ENCODE measurements at places on chromosomes 7 and 10.
A peak's percentile ranks its signal among the peaks of the same experiment; 100 is the strongest.

DNA sequence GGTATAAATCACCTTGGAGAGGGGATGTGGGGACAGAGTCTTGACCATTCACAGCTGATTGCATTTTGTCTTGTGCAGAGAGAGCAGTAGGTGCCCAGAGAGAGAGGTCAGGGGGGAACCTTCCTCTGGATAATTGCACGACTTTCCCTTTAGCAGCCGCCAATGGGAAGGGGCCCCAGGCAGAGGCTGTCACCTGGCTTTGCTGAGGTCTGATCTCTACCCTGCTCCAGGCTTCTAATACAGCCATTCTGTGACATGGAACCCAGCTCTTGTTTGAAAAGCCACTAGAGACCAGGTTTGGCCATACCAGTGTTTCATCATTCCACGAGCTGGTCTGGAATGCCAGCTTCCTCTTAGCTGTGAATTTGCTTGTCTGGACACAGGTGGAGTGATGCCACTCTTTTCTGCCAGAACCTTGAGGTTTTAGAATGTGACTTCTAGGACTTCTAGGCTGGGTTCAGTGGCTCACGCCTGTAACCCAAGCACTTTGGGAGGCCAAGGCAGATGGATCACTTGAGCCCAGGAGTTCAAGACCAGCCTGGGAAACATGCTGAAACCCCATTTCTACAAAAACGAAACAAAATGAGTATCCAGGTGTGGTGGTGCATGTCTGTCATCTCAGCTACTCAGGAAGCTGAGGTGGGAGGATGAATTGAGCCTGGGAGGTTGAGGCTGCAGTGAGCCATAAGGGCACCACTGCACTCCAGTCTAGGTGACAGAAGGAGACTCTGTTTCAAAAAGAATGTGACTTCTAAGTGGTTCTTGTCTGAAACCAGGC, 159.9 kb downstream of the CAMK1D start:
- DNase-seq, result no peak

GRCh38 chr10:74821501-74821900, 4.9 kb upstream of the KAT6B start:
- no peak for DNase-seq

- DNase-seq, result no peak
Measured at GRCh38 chr7:151924508-151924907, 31.7 kb upstream of the GALNTL5 start.

- DNase-seq, result no peak
Measured at GRCh38 chr10:14129770-14130169, 201.0 kb downstream of the FRMD4A start.

GRCh38 chr7:33597181-33597580, 308.2 kb upstream of the BMPER start:
- no peak for DNase-seq

DNA sequence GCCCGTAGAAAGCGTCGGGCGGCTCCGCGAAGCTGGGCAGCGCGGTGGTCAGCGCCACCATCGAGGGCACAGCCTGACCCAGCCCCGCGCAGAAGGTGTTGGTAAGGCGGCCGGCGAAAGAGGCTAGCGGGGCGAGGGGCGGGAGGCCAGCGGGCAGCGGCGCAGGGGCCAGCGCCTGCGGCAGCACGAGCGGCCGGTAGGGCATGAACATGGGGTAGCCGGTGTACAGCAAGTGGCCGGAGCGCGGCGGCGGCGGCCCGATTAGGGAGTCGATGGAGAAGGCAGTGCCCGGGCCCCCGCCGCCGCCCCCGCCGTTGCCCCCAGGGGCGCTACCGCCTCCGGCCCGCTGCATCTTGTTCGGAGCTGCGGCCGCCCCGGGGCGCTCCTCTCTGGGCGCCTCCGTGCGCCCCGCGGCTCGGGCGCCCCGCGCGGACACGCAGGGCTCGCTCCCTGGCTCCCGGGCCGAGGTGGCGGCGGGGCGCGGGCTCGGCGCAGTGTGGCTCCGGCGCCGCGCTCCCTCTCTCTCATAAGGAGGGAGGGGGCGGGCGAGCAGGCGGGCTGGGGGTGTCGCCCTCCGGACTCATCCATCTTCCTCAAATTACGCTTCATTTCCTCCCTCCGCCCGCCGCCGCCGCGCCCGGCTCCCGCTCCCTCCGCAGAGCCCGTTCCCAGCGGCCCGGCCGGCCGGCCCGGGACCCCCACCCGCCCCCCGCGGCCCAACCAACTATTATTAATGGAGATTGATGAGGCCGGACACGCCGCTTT, at the start of gene GBX1:
TSS of gene GBX1 (minus strand) at position 498 of the 765 bp plus-strand sequence. CDS start at position 352, 146 bp downstream.
- peak; percentile 67 for DNase-seq

DNA sequence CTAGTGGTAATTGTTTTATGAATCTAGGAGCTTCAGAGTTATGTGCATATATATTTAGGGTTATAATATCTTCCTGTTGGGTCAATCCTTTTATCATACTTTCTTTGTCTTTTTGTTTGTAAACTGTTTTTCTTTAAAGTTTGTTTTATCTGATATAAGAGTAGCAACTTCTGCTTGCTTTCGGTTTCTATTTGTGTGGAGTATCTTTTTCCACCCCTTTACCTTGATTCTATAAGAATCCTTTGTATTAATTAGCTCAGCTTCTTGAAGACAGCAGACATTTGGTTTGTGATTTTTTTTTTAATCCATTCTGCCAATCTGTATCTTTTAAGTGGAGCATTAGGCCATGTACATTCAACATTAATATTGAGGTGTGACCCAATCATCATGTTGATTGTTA, 9.3 kb downstream of the CASP7 start:
- no peak for DNase-seq
